ENCODE measurements at places on chromosomes 12 and 14.

- DNase-seq = no peak
These were observed 130.3 kb downstream of the TMEM30B start for GRCh38 chr14:61150851-61151250.

GRCh38 chr12:117068492-117068891 lies 30.7 kb downstream of the TESC start:
- DNase-seq = no peak

DNA sequence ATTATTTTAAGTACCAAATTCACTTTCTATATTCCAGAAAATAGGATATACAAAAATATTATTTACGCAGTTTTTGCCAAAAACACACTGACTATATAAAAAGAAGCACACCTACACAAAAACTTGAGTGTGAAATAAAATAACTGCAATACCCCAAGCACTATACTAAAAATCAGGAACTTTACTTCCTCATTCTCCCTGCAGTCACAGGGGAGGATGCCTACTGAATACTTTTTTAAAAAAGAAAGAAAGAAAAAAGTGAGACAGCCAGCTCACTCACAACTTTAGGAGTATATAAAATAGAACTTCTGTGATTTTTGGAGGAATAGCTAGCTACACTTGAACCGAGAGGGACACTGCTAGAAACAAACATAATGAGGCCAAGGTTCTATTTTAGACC lies 12.2 kb downstream of the RPS6KA5 start:
- DNase-seq = no peak

DNA sequence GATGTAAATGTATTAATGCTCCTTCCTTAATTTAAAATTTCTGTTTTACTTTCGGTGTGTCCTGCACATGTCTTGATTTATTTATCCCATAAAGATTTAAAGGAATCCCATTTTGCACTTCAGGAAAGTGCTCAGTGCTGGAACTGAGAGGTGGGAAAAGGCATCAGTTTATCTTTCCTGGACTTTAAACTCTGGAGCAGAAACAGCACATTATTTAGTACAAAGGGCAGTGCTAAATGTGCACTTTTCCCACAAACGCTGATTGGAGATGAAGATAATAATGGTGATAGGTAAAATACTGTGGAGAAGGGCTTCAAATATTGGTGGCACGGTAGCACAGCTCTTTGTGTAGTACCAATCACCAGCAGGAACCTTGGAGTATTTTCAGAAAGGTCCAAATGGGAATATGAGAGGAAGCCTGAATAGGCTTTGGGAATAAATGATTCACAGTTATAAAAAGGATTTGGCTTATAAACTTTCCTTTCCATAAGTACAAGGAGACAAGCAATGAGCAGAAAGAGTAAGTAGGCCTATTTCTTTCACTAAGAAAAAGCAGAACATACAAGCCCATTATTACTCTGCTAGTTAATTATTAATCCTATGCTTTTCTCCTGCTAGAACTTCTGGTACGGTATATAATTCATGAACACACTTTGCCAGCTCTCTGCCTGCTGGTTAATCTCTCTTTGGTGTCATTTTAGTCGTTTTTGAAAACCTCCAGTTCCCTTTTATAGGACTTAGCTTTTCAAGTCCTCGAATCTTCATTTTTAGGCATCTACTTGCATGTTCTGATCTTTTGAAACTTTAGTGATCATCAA lies 58.3 kb downstream of the SLC15A5 start:
- DNase-seq = no peak

DNA sequence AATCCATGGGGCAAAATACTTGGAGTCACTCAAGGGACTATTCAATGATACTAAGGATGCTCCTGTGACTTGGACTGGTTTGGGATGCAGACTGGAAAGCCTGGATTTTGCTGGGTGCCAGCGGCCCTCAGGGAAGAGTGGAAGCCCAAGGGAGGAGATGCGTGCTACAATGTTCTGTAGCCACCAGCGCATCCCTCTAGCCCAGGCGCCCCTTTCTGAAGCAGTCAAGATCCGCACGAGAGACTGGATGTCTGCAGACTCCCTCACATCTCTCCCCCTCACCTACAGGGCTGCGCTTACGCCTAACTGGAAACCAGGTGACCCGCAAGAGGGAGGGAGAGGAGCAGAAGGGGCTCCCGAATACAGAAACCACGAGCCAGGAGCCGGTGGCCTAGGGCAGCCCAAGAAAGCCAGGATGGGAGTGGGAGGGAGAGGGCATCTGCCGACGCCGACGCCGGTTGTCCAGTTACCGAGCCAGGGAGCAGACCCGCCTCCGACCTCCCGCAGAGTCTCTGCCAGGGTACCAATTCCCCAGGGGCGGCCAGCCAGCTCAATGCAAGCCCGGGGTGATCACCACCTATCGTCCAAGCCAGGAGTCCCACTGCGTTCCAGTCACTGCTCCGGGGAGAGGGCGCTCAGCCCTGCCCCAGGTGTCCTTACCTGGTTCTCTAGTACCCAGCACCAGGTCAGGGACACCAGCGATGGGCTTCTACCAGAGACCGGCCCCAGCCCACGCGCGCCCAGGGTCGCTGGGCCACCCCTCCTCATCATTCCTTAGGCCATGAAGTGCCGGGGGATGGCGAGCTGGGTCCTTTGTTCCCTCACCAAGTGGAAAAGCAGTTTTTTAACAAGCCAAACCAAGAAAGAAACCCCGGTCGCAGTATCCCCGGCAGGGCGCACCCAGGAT lies 1.2 kb downstream of the NTN4 start:
- peak; percentile 81 for DNase-seq

DNA sequence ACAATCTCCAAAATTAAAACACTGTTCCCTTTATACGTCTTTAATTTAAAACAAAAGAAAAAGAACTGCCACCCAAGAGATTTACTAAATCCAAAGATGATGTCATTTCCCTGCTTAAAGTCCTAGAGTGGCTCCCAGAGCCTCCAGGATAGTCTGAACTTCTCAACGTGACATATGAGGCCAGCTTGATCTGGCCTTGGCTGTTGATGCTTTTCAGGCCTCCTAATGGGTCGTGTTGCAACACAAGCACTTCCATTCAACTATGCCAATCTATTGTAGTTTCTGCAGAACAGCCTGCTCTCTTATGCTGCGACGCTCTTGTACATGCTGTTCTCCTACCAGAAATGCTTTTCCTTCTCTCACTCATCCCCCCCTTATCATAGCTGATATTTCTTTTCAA lies 35.7 kb downstream of the LGR5 start:
- peak; percentile 77 for DNase-seq

DNA sequence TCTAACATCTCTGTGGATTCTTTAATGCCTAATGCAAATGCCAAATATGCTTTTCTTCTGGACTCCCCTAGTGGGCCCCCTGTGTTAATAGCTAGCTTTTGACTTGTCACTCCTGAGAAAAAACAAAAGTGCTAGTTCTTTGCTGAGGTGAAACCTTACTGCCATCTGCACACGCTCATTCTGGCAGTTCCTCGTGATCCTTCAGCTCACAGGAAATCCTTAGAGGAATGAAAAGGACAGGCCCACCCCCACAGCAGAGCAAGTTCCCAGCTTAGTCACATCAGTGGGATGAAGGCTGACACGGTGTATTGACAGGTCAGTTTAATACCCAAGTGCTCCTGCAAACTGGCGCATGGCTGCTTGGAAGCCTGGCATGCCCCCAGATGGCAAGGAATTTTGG lies 165.1 kb upstream of the ATP2B1 start:
- DNase-seq = peak; percentile 70
